ENCODE measurements at places on chromosomes 7 and 10. TPM values are rescaled to one million over a fixed set of nuclear protein-coding genes. Genes with fewer than 3 reads are reported as not detected.

The C10orf53 gene
- total RNA-seq = not detected

The PRF1 gene
- total RNA-seq = 1.1 TPM

The CPVL gene
- total RNA-seq = 5.0 TPM

The NXPH1 gene
- not detected for total RNA-seq

The TWIST1 gene
- total RNA-seq = not detected

The NUTM2E gene
- total RNA-seq = 0.08 TPM

The MMP21 gene
- total RNA-seq = 0.20 TPM

Data from left lobe of liver (tissue), 2 donors.